ENCODE measurements at places on chromosomes 2 and 18. TPM values are rescaled to one million over a fixed set of nuclear protein-coding genes. Genes with fewer than 3 reads are reported as not detected.

GRCh38 chr2:39517622-39518021 lies 80.5 kb upstream of the MAP4K3 start:
- DNase-seq: no peak

The CYP27A1 gene
- 5.8 TPM for total RNA-seq

The GCG gene
- not detected for total RNA-seq

DNA sequence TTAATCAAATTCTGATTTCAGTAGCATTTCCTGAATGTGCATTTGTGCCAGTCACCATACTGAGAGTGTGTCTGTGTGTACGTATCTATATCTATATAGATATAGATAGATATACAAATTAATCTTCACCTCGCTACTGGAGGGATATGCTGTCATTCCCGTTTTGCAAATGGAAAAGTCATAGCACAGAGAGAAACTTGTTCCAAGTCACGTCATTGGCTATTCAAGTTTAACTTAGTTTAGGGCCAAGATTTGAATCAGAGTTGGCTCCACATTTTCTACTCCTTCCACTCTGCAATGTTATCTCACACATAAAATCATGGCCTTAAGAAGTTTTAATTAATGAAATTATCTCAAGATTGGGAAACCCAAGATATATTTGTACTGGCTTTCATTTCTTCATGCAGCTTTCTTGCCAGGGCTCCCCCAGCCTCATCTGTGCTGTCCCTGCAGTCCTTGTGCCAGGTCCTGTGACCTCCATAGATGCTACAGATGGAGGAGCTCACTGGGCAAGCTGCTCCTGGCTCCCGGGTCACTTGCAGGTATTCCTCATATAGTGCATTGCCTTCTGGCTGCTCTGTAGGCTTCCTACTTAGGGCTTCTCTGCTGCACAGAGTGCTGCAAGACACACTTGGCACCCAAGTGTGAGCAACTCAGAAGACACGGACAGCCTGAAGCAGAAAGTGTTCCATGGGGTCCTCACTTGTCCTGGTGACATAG lies 245.8 kb downstream of the KCNS3 start:
- no peak for DNase-seq

GRCh38 chr2:180231015-180231414 lies 223.9 kb upstream of the CWC22 start:
- DNase-seq: no peak

The ZNF804A gene
- total RNA-seq: 1.9 TPM

- peak; percentile 63 for DNase-seq
Measured at GRCh38 chr2:173963323-173963816, 1.8 kb downstream of the SP3 start.

GRCh38 chr2:113276216-113276760 lies 2.4 kb downstream of the PAX8 start:
- DNase-seq: no peak

DNA sequence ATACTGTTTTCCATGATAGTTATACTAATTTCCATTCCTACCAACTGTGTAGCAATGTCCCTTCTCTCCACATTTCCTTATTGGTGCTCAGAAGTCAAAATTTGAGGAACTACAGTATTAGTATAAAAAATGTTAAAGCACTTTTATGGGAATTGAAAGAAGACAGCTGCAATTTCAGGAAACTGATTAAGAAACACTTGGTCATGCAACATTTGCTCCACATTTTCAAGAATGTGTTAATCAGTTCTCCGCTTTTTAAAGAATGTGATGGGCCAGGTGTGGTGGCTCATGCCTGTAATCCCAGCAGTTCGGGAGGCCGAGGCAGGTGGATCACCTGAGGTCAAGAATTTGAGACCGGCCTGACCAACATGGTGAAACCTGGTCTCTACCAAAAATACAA lies 33.6 kb upstream of the MGAT4A start:
- DNase-seq: no peak

The LRRTM4 gene
- not detected for total RNA-seq

The UCN gene
- 0.52 TPM for total RNA-seq

DNA sequence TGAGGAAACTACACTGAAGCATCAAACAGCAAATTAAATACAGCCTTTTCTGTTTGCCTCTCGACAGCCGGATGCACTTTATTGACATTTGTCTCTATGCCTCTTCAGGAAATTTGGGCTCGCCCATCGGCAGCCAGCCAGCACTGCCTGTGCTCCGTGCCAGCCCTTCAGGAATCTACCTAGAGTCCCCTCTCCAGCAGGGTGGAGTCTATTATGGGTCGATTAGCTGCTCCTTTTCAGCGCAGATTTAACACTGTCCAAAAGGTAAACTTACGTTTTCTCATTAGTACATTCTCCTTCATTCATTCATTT lies 91.5 kb downstream of the MYCN start:
- DNase-seq: peak; percentile 7

DNA sequence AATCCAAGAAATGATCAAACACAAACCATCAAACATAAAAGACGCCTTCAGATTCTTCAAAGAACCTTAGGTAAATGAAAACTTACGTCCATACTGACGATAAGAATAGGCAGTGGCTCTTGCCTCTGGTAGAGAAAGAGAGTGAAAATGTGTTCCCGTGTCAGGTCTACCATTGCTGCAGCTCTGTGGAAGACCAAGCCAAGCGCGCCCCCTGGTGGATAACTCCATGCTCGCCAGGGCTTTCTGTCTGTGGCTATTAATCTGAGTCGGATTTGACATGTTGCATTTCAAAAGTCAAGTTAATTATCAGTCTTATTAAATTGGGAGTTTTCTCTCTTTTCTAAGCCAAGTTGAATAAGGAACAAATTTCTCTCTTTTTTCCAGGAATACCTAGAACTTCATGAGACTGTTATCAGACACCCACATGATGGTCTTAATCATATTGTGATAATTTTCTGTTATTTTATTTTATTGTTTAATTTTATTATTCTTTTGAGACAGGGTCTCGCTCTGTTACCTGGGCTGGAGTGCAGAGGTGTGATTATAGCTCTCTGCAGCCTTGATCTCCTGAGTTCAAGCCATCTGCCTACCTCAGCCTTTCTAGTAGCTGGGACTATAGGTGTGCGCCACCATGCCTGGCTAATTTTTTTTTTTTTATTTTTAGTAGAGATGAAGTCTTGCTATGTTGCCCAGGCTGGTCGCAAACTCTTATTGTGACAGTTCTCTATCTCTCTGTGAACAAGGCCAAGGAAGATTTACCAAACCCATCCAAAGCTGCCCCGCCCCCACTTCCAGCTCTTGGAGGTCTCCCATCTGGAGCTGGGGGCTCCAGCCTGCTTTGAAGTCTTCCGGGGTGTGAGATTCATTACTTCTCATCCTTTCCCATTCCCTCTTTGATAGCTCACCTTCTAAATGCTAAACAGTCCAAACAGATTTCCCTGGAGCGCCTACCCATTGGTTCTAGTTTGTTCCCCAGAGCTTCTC lies 15.8 kb upstream of the ZAP70 start:
- peak; percentile 89 for DNase-seq

- DNase-seq: peak; percentile 69
Measured at GRCh38 chr2:111100765-111101162, 19.9 kb upstream of the BCL2L11 start.

The POTEJ gene
- total RNA-seq: not detected

GRCh38 chr18:31116853-31117595 lies 14.8 kb upstream of the DSC2 start:
- no peak for DNase-seq

The BOLL gene
- not detected for total RNA-seq

DNA sequence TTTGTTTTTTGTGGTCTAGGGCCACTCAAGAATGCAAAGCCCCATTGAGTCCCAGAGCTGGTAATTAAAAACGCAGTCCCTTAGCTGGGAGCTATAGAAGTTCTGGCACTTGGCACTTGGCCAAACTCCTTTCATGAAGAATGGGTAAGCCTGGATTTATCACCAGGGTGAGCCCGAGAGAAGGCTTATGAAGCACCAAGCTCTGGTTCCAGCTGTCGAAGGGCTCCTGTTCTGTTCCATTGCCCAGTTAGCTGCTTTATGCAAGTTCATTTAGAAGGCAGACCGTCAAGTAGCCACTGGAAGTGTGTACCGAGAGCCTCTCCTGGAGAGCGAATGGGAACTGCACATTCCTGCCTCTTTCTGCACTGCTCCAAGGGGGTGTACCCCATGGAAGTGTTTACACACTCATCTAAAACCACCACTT lies 14.2 kb downstream of the ECEL1 start:
- DNase-seq: peak; percentile 3

- DNase-seq: no peak
Measured at GRCh38 chr2:64295326-64296139, 151.3 kb upstream of the PELI1 start.

DNA sequence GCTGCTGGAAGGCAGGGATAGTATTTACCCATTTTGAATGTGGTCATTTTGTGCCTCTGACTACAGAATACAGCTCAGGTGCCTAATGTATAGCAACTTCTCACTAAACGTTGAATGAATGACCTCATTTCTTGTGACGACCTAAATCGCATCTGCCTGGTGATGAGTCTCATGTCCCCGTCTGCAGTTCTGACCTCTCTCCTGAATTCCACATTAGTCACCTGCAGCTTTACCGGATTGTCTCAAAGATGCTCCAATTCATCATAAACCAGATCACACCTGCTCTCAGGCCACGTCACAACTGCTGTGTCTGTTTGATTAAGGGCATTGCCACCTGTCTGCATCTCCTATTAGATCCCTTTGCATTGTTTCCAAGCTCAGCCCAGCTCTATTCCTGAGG lies 133.6 kb upstream of the MYT1L start:
- no peak for DNase-seq

The CD8B gene
- total RNA-seq: not detected

GRCh38 chr2:2660789-2661355 lies 329.8 kb upstream of the MYT1L start:
- DNase-seq: no peak

DNA sequence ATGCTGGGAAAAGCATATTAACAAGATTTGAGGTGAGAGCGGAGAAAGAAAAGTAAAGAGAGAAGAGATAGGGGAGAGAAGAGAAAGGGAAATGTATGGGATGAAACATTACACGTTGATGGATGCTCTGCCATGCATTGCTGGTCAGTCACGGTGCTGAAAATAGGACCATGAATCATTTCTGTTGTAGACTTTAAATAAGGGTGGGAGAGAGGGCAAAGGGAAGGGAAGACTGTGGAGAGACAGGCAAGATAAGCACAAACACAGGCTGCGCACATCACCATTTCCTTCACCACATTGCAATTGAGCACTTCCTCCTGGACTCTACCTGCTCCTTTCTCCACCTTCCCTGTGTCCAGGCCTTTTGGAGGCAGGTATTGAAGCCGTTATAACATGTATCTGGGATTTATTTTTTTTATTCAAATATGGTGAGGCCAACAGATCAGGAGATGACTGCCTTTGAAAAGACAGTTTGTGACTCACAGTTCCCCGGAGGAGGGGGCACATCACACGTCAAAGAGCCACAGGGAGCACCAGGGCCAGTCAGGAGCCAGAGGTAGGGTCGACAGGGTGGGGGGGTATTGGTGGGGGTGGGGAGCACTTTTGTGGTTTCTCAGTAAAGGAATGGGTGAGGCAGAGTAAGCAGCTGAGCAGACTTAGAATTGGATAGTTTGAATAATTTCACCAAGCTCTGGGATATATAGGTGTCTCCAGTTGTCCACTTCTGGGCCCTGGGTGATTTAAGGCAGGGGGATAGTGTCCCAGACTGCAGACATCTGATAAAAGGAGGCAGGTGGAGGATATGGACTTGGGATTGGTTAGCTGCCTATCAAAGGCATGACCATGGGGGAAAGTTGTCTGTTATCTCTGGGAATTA lies 372.8 kb upstream of the ST6GAL2 start:
- no peak for DNase-seq
